ENCODE measurements at places on chromosomes 13 and 19.

GRCh38 chr19:38617764-38618589 lies at the start of gene MAP4K1:
Gene MAP4K1, minus strand, starts transcription at chr19:38617953. Its CDS starts 58 bp downstream, at chr19:38617895.
- DNase-seq: peak; percentile 28

- DNase-seq: no peak
Observed at GRCh38 chr13:24007979-24008620, 110.8 kb upstream of the C1QTNF9B start.

DNA sequence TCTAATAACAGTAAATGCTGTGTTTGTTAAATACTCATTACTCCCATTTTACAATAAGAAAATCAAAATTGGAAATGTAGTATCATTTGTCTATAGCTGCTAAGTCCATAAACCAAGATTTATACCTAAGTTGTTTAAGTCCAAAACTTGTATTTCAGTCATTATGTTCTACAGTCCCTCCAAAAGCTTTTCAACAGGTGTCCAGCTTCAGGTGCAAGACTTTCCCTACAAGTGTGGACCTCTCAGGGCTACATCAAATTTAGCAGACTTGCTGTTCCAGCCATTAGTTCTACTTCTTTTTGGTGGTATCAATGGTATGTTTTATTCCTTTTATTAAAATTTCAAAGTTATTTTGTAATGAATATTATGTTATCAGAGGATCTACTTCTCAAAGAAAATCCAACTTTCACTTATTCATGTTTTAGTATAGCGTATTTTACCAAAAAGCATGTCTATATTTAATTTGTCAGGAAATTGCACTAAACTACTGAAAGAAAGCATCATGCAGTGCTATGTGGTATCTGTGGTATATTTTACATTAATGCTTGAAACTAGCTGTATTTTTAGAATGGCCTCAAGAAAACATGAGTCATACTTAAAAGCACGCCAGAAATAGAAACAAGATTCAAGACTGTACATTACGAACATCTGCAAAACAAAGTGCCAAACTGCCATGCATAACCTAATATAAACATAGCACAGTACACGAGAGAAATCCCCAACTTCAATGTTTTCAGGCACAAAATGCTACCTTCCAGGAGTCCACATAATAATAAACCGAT lies 44.5 kb downstream of the VWA8 start:
- DNase-seq: no peak

- peak; percentile 82 for DNase-seq
Observed at GRCh38 chr13:49495783-49496762, at the start of gene PHF11. Gene PHF11, plus strand, starts transcription at chr13:49495953. Its CDS starts 49 bp downstream, at chr13:49496002.

GRCh38 chr19:38516802-38517201 lies 83.3 kb downstream of the RYR1 start:
- DNase-seq: no peak

GRCh38 chr19:46907880-46908279 lies 47.1 kb downstream of the ARHGAP35 start:
- no peak for DNase-seq

DNA sequence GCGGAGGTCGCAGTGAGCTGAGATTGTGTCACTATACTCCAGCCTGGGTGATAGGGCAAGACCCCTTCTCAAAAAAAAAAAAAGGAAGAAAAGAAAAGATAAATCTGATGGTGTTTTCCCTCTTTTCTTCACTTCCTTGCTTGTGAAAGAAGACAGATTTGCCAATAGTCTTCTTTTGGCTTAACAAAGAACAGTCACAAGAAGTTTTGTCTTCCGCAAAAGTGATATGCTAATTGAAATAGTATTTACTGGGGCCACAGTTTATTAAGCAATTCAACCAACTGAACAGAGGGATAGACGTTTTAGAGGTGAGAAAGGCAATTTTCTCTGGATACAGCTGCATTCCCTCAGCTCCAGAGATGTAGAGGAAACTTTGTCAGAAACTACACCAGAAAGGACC lies 22.9 kb upstream of the PLAUR start:
- DNase-seq: no peak

GRCh38 chr13:24267274-24267673 lies 42.1 kb upstream of the C1QTNF9 start:
- no peak for DNase-seq

DNA sequence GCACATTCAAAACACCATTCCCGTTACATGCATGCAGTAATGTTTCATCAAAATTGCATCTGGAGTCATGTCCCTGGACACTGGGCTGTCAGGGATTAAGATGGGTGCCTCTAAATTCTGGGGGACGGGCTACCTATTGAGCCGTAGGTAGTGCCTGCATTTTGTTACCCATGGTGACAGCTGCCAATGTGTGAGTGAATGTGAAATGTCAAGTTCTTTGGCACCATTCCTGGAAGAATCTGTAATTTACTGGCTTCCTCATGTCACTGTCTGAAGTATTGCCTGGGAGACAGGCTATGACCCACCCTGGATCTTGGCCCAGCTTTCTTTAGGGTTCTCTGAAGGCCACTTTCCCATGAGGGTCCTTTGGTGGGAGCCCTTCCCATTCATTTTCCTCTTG lies 266.1 kb downstream of the TSHZ3 start:
- no peak for DNase-seq

DNA sequence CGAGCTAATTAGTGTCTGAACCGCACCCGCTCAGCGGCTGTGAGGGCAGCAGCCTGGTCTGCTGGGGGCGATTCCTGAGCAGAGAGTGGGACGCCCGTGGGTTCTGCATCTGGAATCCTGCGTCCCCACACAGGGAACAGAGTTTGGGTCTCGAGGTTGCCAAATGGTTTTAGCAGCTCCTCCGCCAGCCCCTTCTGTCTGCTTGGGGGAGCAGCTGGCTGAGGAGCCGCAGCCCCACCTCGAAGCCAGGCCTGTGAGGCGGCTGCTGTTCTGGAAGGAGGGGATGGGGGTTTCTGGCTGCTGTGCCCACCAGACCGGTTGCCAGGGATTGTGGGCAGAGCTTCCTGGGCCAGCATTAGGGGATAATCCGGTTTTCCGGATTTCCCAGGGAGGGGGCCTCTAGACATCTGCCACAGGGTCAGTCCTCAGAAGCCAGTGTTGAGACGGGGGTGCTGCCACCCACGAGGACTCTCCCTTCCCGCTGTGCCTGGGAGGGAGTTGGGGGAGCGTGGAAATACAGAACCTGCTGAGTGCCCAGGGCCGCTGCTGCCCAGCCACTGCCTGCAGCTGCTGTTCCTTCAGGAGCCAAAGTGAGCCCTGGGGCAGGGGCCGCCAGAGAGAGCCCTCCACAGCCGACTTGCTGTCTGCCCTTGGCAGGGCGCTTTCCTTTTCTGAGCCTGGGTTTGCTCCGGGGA lies 2.0 kb downstream of the CDC34 start:
- no peak for DNase-seq

DNA sequence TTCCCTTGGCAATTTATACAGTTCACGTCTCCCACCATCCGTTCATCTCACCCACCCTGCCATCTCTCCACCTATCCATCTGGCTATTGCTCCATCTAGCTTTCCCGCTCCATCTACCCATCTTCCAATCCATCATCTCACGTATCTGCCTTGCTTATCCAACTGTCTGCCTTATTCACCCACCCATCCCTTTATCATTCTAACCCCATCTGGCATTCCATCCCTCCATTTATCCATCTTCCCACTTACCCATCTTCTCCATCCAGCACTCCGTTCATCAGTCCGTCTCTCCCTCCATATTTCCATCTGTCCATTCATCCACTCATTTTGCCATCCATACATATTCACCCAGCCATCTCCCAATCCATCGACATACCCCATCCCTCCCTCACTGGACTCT lies 10.0 kb downstream of the RPS16 start:
- no peak for DNase-seq

- DNase-seq: no peak
Observed at GRCh38 chr19:44640518-44640917, 3.2 kb upstream of the PVR start.
